ENCODE measurements at places on chromosomes 2 and 18.

DNA sequence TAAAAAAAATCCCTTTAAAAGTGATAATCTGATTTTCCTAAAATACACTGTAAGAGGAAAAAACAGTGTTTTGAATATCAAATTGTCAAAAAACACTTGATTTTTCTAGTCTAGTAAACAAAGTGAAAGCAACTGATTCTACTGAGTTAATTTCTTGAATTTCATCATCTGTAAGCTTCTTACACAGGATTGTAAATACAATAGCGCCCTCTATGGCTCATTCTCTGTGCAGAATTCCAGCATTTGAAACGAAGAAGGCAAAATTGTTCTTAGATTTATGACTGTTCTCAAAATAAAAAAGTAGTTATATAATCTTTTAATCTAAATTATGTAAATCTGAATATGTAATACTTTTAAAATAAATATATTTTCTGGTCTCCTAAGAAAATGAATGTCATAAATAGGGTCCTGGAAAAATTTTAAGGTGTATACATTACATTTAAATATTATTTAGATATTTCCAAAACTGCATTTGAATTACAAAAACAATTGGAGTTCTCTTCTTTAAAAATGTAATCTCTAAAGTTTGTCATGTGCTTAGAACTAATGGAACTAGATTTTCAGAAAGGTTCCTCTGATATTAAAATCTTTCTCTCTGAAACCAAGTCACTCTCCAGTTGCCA is 176.9 kb upstream of the MC4R start:
- peak; percentile 13 for DNase-seq

- DNase-seq = no peak
These were observed 50.6 kb upstream of the OSR1 start for GRCh38 chr2:19409046-19409445.

- DNase-seq = no peak
These were observed 167.6 kb downstream of the AFF3 start for GRCh38 chr2:99974682-99975375.

GRCh38 chr2:875687-876615 is 74.7 kb upstream of the SNTG2 start:
- DNase-seq = no peak

DNA sequence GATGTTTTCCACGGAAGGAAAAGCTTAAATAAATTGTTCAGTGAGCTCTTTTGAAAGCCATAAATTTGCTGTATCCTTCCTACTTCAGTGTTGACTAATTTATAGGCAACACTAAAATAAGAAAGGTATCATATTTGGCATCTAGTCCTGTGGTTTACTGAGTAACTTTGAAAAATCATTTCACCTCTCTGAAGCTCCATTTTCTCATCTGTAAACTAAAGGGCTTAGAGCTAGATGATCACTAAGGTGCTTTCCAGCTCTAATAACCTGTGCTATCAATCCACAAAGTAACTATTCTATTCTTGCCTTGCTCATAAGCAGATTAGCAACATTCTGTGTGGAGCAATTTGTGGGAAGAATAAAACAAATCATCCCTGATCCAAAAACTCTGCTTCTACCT is 3.6 kb upstream of the MYOM1 start:
- no peak for DNase-seq

DNA sequence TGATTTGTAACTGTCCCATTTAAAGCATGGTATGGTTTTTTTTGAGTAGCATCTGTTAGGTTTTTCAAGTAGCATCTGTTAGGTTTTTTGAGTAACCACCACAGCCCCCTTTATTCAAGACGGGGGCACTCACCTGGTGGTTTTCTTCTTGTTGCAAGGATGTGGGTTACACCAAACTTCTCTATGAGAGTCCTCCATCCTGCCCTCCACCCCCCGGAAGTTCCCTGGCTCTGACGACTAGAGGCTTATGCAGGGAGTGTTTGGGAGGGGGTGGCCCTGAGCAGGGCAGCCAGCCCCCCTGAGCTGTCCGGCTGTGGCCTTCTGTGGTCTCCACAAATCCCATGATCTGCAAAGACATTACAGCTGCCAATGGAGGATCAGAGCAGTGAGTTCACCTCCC is 39.3 kb downstream of the MTCL1 start:
- peak; percentile 46 for DNase-seq

DNA sequence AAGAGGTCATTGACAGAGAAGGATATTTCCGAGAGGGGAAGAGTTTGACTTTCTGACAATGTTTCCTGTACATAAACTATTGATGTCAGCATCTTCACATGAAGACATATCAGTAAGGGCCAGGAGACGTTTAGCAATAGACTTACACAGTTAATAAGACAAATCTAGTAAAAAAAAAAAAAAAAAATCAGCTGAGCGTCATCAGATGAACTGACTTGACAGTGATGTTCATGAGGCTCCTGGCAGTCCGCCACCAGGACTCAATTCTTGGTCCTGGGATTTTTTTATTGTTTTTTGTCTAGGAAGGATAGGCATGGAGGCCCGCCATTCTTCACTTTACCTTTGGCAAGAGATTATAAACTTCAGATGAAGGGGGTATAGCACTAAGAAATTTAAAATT is 14.5 kb downstream of the MRPL44 start:
- no peak for DNase-seq

DNA sequence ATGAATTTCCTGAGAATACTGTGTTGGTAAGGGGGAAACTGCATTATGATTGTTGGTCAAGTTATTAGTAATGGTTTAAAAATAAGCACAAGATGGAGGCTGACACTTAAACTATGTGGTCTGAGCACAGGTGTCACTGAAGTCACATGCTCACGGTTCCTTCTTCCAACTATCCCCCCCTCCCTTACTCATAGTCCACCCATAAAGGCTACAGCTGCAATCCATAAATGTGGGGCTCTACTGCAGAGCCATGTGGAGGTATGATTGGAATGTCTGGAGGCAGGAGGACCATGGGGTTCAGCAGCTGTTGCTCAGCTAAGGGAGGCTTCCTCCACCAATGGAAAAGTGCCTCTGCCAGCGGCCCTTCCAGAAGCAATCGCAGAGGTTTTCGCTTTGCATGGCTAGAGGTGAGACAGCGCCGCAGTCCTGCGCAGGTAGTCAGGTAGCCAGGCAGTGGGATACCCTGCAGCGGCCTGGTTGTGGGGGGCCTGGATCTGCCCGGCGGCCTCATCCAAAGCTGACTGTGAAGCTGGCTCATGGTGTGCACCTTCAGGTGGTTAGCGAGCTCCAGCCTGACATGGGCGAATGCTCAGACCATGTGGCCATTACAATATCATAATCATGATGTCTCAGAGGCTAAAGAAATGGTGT is 249.6 kb downstream of the DCDC2C start:
- no peak for DNase-seq

DNA sequence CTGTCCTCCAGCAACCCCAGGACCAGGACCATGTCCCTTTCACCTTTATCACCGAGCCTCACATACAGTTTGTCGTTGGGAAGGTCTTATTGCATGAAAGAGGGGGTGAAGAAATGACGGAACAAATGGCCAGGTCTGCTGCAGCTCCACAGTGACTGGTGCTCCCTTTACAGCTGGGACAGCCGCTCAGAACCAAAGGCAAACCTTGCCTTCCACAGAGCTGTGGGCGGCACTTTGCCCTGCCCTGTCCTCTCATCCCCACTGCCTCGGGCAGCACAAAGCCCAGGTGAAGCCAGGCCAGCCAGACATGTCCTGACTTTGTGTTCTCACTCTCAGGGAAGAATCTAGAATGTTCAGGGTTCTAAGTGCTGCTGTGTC is 961 bp downstream of the GPR55 start:
- DNase-seq = no peak

GRCh38 chr2:170208967-170209366 is 31.0 kb downstream of the MYO3B start:
- DNase-seq = no peak

- no peak for DNase-seq
These were observed 128.6 kb downstream of the MSTN start for GRCh38 chr2:189933911-189934399.

DNA sequence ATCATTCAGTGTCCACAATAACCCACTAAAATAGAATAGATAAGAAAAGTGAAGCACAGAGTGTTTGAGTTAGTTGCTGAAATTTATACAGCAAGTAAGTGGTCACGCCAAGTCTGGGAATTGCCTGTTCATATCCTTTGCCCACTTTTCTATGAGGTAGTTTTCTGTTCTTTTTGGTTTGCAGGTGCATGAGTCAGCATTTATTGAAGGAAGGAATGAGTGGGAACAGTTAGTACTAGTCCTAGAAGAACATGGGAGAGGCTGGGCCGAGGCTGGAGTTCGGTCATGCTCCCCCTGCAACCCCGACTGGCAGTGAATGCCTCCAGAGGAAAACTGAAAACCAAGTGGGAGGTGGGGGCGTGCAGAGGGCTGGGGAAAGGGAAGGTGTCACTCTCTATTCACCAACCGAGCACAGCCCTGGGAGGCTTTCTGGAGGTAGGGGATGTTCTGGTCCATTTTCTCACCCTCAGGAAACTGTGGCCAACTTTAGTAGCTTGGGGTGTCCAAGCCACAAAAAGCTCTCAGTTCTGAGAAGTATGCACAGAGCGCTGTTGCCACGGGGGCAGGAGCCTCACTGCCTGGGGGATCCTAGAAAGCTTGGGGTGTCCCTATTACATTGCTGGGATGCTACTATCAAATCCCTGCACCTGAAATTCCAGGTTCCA is 41.4 kb downstream of the FOSL2 start:
- DNase-seq = no peak

GRCh38 chr2:133509777-133510176 is 58.5 kb downstream of the NCKAP5 start:
- no peak for DNase-seq

DNA sequence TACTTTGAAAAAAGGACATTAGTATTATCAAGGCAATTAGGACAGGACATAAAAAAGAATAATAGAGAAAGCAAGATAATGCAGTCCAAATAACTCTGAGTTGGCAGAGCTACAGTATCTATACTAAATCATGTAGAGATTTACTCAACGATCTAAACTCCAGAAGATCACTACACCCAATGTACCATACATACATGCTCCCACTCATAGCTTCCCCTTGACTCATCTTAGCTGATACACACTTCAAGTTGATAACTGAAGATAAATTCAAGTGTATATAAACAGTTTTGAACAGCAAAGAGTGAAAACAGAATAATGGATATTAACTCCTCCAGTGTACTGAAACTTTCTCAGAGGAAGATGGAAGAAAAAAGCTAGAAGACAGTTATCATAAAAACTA is 78.5 kb downstream of the SESTD1 start:
- no peak for DNase-seq

- DNase-seq = no peak
These were observed 89.7 kb downstream of the AFF3 start for GRCh38 chr2:100052650-100053049.

DNA sequence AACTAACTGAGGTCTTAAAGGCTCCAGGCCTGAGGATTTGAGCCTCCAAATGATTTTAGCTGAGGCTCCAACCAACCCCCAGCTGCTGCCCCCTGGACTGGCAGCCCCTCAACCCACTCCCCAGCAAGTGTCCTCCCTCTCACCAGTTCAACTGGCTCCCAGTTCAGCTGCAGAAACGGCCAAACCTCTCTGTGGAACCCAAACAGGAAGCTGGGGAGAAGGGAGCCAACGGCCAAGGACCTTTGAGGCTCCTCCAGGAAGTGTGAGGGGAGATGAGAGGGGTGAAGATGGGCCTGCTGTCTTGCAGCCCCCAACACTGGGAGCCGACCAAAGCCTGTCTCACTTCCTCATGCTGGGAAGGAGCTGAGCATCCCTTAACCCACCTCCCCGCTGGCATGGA is 24.9 kb downstream of the ZFP36L2 start:
- no peak for DNase-seq

GRCh38 chr2:240287496-240288086 is 147.1 kb upstream of the OTOS start:
- DNase-seq = no peak

- DNase-seq = no peak
These were observed 92.8 kb downstream of the MARCHF4 start for GRCh38 chr2:216279459-216279858.

- DNase-seq = no peak
These were observed 216.4 kb upstream of the TMEM200C start for GRCh38 chr18:6111726-6112125.

GRCh38 chr2:160380000-160380570 is 113.5 kb downstream of the RBMS1 start:
- DNase-seq = no peak

- DNase-seq = no peak
These were observed 232.7 kb upstream of the MAP2 start for GRCh38 chr2:209191139-209191538.

DNA sequence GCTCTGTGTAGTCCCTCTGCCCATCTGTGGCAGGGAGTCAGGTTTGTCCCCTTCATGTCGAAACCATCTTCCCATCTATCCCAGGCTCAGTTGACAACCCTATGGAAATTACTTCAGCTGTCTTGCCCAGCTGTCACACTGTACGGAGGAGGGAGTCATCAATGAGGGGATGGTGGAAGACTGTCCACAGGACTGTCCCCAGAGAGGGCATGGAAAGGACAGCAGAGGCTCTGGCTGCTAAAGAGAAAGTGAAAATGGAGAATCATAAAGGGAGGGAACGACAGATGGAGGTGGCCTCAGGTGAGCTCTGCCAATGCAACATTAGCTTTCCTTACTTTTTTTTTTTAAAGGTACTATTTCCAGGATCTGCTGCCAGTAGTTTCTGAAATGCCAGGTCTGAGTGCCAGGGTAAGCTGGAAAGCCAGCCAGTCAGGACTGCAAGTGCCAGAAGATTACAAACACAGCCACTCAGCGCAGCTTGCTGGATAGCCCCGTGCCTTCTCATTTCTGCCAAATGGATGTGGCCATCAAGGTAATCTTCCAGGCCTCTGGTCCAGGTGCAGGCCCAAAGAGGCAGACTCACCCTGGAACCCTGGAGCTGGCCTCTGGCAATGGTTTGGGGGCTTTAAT is 192.8 kb downstream of the AGPS start:
- no peak for DNase-seq

DNA sequence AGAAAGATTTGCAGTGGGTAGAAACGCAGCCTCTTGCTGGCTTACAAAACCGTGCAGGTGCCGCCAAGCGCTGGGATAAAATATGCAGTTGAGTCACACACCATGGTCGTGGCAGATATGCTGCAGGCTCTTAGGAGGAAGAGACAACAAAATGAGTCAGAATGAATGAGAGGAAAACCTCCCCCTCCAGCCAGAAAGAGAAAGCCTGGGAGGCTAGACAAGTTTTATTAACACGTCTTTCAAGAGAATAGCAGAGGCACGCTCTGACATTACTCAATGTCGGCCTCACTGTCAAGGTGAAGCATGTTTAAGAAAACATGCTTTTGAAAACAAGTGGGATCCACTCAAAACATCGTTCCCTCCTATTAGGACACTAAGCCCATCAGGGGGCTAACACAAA is 37.1 kb upstream of the ZCCHC2 start:
- no peak for DNase-seq

DNA sequence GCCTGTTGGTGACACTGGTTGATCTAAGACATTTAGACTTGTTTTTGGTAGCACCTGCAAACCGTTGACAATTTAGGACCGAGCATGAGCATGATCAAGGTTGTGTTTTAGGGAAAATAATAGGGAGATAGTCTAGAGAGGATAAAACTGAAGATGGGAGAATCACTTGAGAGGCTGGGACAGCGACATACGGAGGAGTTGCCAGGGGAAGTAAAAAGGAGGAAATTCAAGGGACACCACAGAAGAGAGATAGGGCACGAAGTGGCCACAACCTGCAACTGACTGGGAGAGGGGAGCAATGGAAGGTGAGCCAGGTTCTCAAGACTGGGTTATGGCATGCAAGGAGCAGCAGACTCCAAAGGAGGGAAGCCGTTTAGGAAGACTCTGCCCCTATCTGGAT is 1.4 kb upstream of the ATP8B1 start:
- DNase-seq = no peak
